ENCODE measurements at places on chromosomes 3 and 15. TPM values are rescaled to one million over a fixed set of nuclear protein-coding genes. Genes with fewer than 3 reads are reported as not detected.
A peak's percentile ranks its signal among the peaks of the same experiment; 100 is the strongest.

DNA sequence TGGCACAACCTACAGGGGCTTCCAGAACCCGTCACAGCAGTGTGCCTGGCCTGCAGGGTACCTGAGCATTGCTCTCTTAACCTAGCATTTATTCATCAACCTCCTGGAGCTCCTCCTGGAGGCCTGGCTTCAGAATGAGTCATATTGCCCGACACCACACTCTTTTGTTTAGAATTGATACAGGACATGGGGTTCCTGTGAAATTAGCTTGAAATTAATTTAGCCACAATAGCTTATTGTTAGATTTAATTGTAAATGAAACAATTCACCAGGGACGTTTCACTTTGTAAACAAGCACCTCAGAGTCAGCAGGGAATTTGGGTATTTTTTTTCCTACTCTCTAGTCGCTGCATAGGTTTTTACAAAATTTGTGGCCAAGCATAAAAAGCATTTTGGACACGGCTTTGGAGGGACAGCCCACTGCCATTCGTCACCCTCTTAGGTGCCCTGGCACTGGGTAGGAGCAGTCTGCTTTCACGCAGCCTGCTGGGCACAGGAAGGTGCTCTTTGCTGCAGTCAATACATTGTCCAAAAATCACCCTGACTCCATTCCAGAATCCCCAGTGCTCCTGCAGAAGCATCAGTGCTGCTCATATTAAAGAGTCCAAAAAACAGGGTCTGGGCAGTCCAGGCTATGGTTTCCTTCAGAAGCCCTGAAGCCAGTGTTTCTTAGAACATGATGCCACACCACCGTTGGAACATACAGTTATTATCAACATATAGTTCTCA is 60.8 kb upstream of the MEF2A start:
- no peak for DNase-seq

GRCh38 chr3:23329471-23330105 is 126.5 kb downstream of the UBE2E2 start:
- DNase-seq, result no peak

- DNase-seq, result no peak
These were observed 146.6 kb downstream of the DUT start for GRCh38 chr15:48477795-48478360.

- no peak for DNase-seq
These were observed 21.8 kb upstream of the SLC25A38 start for GRCh38 chr3:39361252-39361927.

GRCh38 chr3:95923496-95924210 is 890.7 kb upstream of the EPHA6 start:
- DNase-seq, result peak; percentile 30

DNA sequence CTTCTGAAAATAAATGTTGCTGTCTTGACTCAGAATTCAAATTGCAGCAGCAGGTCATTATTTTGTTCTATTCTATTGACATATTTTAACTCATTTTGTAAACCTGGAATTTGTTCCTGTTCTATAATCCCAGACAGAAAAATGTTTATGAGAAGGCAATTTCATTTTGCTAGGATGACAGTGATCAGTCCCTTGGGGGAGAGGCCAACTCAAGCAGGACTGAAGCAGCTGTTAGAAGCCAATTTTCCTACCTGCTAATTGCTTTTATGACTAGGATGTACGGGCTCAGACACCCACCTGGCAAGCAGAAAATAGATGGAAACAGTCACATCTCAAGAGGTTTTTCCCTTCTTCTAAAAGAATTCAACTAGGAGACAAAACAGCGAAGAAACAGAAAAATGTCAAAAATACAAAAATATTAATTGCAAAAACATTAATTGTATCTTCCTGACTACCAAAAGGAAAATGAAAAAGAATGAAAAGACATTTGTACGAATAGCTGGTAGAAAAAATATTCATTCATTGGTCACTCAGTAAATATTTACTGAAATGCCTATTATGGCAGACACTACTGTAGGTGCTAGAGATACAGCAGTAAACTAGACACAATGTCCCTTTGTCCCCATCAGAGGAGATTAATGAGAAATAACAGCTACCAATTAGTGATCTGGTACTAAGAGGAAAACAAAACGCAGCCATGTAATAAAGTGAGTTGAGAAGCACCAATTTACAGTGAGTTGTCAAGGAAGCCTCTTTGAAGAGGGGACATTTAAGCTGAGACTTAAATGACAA is 73.5 kb downstream of the PEAK1 start:
- no peak for DNase-seq

DNA sequence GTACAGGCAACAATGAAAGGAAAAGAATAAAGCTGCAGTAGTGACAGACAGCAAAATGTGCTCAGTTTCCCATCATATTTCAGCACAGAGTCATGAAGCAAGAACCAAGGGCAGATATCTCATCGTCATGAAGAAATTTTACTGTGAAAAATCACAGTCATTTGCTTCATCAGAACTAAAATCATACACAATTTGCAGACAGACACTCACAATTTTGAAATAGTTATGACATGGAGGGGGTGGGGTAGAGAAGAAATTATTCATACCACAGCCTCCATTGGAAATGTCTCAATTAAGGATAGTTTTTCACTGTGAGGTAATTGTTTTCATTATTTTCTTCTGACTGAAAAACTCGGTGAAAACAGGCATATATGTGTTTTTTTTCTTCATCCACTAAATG is 78.8 kb upstream of the CNTN3 start:
- DNase-seq, result no peak

- no peak for DNase-seq
These were observed 153.0 kb upstream of the ARPP21 start for GRCh38 chr3:35486295-35486694.

DNA sequence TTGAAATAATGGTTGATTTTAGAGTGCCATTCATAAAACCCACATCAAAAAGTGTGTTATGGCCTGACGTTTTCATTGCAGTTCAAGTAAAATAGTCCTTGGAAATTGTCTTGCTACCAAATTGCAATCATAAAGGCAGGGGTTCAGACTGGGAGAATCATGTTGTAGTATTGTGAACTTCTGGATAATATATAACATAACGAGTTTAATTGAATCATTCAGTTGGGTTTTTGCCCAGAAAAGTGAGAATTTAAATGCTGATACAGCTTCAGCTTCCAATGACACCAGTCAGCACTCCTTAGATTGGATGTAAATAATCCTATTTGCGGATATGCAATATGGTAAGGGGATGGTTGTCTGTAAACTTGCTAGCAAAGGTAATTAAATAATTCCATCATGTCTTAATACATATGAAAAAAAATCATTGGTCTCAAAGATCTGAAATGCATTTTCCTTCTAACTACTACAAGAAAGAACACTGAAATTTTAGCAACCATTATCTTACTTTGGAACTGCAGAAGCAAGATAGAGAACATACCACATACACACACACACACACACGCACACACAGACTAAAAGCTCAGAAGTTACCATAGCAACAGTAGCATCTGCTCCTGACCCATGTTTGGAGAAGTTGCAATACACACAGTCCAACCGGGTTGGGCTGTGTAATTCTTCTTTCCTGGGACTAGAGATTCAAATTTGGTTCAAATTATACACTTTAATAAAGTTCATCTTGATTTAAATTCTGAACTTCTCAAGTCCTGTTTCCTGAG is 686.2 kb upstream of the NR2F2 start:
- DNase-seq, result peak; percentile 52

DNA sequence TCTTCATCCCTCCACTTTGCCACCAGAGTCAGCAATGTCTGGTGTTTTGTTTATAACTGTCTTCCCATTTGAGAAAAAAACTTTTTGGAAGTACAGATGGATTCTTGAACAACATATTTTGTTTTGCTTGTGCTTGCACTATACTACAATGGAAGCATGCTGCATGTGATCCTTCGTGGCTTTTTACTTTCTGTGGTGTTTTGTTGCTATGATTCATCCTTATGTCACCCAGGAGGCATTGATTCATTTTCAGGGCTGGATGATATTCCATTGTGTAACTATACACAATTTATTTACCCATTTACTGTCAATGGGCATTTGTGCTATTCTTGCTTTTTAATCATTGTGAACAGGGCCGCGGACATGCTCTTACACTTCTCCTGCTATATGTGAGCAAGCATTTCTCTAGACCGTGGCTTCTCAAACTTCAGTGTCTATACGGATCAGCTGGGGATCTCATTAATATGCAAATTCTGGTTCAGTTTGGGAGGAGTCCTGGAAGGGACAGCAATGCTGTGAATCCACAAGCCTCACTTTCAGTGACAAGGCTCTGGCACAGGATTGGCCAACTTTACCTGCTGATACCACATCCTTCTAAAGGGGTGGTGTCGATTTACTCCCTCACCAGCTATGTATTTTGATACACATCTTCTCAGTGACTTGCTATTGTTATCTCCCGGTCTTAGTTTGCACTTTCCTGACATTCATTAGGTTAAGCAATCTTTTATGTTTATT is 65.9 kb downstream of the POLR2M start:
- DNase-seq, result no peak

DNA sequence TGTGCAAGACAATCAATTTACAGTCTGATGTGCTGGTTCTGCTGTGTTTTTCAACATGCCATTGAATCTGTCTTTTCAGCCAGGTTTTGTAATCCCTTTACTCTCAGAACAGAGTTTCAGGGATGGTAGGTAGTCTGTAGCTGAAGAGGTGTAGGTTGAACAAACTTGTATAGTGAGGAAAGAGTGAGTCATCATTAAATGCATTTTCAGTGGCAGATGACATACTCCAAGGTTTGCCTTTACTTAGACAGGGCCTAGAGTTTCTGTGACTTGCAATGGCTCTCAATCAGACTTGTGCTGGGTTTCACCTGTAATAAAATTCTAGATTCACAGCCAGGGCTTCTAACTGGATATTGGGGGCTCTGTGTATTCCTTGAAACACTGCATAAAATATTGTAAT is 94.6 kb downstream of the CYP19A1 start:
- no peak for DNase-seq

DNA sequence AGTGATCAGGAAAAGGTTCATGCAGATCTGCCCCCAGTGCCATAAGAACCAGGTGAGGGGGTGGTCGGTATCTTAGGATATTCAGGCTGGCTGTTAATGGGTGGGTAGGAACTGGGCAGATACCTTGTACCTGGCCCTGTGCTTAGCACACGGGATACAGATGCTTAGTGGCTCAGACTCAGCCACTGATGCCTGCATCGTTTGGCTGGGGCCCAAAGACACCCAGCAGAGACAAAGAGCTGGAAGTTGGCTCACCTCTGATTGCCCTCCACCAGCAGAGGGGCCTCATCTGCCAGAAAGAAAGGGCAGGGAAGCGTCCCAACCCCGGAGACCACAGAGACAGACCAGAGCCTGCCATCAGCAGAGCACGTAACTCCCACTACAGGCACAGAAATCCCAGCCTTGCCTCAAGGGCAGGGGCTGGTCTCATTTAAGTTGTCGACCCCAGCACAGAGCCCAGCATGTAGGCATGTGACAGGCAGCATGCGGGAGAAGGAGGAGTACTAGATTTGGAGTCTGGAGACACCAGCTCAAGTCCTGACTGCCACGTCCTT is 64.1 kb upstream of the SLC6A1 start:
- no peak for DNase-seq

- no peak for DNase-seq
These were observed 641 bp downstream of the OPA1 start for GRCh38 chr3:193593668-193594030.

DNA sequence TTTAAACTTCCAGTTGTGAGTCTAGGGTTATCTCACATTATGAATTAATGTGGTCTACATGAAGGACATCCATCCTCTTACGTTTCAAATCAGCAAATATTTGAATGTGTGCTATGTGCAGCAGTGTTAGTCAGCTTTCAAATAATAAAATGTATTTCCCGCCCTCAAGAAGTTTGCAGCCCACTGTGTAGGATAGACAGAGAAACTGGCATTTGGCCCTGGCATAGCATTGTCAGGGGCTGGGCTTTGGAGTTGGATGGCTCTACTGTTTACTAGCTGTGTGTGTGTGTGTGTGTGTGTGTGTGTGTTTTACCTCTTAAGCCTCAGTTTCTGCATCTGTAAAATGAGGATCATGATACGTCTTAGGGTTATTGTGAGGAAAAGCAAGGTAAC is 400.5 kb upstream of the C2CD4B start:
- DNase-seq, result peak; percentile 47

SAMMSON gene
- 0.41 TPM for total RNA-seq

MKRN3 gene
- total RNA-seq, result 2.7 TPM

RTP1 gene
- total RNA-seq, result 1.0 TPM

ZNF660 gene
- 3.4 TPM for total RNA-seq

SST gene
- not detected for total RNA-seq
